ENCODE measurements at places on chromosomes 1 and 21. TPM values are rescaled to one million over a fixed set of nuclear protein-coding genes. Genes with fewer than 3 reads are reported as not detected.

PIK3R3 gene
- 9.4 TPM for total RNA-seq

RUNX3 gene
- total RNA-seq, result not detected

SDCCAG8 gene
- total RNA-seq, result 24.1 TPM

FAM110D gene
- 7.9 TPM for total RNA-seq

LCE2B gene
- not detected for total RNA-seq

NPPA gene
- total RNA-seq, result not detected

UQCRHL gene
- 7.2 TPM for total RNA-seq

KRTAP7-1 gene
- total RNA-seq, result not detected

FABP3 gene
- total RNA-seq, result 5.5 TPM

LCE3C gene
- total RNA-seq, result not detected

LRRC71 gene
- total RNA-seq, result 0.19 TPM

CLEC20A gene
- total RNA-seq, result not detected

NPR1 gene
- total RNA-seq, result 30.6 TPM

NBPF4 gene
- total RNA-seq, result not detected

PDZK1 gene
- total RNA-seq, result 0.31 TPM

NTNG1 gene
- total RNA-seq, result 0.32 TPM

RRAGC gene
- 25.9 TPM for total RNA-seq

ACBD6 gene
- 50.0 TPM for total RNA-seq

TAS1R1 gene
- not detected for total RNA-seq

SYT11 gene
- 25.9 TPM for total RNA-seq

GJB3 gene
- total RNA-seq, result not detected

WDR64 gene
- not detected for total RNA-seq

DENND2D gene
- 0.49 TPM for total RNA-seq

STYXL2 gene
- not detected for total RNA-seq

RNF220 gene
- total RNA-seq, result 43.2 TPM

GPR25 gene
- total RNA-seq, result not detected

IL12RB2 gene
- 0.19 TPM for total RNA-seq

DEPDC1 gene
- total RNA-seq, result 10.8 TPM

OVAAL gene
- total RNA-seq, result not detected

ARHGEF16 gene
- total RNA-seq, result 0.94 TPM

OPRD1 gene
- not detected for total RNA-seq

RBM11 gene
- not detected for total RNA-seq

SERPINC1 gene
- total RNA-seq, result not detected

PLEKHA6 gene
- total RNA-seq, result 4.3 TPM

FCRL6 gene
- total RNA-seq, result not detected

AMY1A gene
- total RNA-seq, result not detected

TRAPPC3 gene
- total RNA-seq, result 59.4 TPM

C8A gene
- total RNA-seq, result not detected

FGR gene
- 0.49 TPM for total RNA-seq

Data from bladder microvascular endothelial cell (primary cell).